ENCODE measurements at places on chromosomes 4 and X.

GRCh38 chr4:113684534-113685091 lies 76.9 kb downstream of the CAMK2D start:
- DNase-seq: no peak

GRCh38 chr4:178244785-178245184 lies 802.5 kb upstream of the AGA start:
- no peak for DNase-seq

DNA sequence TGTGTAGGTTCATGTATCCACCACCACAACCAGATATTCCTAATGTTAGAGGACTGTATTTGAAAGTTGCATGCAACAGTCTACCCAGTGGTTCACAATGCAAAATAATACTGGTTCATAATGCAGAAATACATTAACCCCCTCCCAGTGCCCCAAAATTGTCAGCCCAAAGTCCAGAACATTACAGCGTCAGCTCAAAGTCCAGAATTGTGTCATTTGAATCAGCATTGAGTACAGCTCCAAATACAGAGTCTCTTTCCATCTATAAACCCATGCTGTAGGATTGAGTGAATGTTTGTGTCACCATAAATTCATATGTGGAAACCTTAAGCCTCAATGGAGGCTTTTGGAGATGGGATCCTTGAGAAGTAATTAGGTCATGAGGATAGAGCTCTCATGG lies 54.0 kb downstream of the MCUB start:
- no peak for DNase-seq

GRCh38 chr4:125663896-125664767 lies 349.4 kb downstream of the FAT4 start:
- DNase-seq: no peak

Data from glomerular endothelial cell (primary cell).